ENCODE measurements at places on chromosomes 1 and 21.

GRCh38 chr1:226255380-226255779 is 31.9 kb downstream of the MIXL1 start:
- no peak for ATAC-seq

DNA sequence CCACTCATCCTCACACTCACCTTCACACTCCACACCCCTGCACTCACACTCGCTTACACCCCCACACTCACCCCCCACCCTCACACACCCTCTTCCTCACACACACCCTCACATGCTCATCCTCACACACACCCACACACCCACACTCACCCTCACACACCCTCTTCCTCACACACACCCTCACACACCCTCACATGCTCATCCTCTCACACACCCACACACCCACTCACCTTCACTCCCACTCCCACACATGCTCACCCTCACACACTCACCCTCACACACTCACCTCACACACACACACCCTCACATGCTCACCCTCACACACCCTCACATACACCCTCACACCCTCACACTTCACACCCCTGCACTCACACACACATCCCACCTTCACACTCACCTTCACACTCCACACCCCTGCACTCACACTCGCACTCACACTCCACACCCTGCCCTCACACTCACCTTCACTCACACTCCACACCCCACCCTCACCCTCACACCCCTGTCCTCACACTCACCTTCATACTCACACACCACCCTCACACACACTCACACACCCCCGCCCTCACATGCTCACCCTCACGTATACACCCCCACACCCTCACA is 42.6 kb upstream of the EDN2 start:
- ATAC-seq, result no peak

GRCh38 chr1:92168657-92169056 is 49.1 kb upstream of the C1orf146 start:
- peak; percentile 100 for ATAC-seq

DNA sequence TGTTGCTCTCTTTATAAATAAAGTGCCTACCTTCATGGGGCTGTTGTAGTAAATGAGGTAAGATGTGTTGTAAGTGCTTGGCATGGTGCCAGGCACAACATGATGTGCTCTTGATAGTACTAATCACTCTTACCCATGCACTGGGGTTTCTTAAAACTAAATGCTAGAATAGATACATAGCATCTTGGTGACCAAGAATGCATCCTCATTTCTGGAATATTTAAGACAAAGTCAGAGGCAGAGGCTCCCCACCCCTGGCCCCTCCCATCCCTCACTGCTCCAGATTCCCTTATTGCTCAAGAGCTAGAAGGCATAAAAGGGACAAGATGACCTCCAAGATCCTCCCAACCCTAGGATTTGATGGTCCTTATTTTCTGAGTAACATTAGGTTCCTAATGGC is 61.3 kb downstream of the GLUL start:
- ATAC-seq, result no peak

GRCh38 chr1:83090195-83090594 is 908.7 kb downstream of the TTLL7 start:
- ATAC-seq, result no peak

DNA sequence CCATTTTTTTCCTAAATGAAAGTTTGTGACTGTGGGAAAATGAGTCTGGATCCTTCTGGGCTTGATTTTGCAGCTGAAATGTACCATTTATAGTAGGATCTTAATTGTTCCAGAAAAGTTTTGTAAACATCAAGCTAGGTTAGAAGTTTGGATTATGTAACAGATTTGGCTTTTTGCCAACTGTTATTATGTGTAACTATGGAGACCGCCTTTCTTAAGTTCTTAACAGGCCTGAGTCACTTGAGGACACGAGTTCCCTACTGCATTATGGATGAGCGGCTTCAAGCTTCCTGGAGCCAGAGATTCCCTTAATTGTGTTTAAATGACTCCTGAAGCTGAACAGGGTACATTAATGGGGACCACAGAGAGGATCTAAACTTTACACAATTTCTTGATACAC is 22.2 kb downstream of the SLC25A33 start:
- peak; percentile 70 for ATAC-seq

GRCh38 chr1:227949954-227950734 is 2.4 kb upstream of the WNT9A start:
- no peak for ATAC-seq

DNA sequence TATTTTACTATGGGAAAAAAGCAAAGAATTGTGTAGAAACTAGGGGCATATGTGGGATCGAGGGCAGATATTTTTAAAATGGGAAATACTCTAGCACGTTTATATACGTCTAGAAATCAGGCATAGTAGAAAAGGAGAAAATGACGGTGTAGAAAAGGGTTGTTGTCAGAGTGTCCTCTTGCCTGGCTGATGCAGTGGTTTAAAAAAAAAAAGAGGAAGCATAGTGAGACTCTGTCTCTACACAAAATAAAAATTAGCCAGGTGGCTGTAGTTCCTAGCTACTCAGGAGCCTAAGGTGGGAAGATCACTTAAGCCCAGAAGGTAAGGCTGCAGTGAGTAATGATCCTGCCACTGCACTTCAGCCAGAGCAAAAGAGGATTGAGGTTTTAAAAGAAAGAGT is 64.7 kb upstream of the LRRC7 start:
- no peak for ATAC-seq

DNA sequence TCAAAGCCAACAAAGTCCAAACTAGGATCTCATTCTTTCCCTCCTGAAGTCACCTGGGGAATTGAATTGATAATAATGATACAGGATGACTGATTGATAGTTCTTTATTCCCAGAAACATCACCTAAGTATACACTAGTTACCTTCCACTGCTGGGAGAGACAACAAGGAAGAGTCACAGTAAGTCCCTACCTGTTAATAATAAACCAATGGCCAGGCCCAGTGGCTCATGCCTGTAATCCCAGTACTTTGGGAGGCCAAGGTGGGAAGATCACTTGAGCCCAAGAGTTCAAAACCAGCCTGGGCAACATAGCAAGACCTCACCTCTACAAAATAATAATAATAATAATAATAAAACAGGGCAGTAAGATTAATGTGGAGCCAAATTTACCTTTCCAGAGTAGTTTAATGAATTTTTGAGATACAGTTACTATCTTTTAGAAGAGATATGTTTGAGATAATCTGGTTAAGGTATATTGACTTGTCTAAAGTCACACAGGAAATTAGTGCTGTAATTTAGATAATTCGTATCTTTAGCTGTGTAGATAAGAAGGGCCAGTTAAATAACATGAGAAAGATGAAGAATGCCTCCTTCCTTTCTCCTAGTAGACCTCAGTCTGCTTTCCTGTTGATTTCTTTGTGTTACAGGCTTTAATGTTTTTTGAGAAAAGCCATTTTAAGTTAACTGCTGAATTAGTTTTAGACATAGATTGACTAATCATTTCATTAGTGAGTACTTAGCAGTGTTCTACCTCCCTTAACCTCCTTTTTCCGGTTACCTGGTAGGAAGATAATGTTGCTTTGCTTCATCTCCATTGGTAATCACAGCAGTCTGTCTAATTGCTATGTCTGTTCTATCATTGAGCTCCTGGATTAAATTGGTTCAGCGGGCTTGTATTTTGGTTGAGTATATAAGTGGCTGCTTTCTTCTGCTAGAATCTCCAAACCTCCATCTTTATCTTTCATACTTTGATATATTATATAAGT is 22.0 kb downstream of the SMAP2 start:
- ATAC-seq, result no peak

GRCh38 chr1:189349607-189350006 is 1128.1 kb downstream of the BRINP3 start:
- ATAC-seq, result no peak

DNA sequence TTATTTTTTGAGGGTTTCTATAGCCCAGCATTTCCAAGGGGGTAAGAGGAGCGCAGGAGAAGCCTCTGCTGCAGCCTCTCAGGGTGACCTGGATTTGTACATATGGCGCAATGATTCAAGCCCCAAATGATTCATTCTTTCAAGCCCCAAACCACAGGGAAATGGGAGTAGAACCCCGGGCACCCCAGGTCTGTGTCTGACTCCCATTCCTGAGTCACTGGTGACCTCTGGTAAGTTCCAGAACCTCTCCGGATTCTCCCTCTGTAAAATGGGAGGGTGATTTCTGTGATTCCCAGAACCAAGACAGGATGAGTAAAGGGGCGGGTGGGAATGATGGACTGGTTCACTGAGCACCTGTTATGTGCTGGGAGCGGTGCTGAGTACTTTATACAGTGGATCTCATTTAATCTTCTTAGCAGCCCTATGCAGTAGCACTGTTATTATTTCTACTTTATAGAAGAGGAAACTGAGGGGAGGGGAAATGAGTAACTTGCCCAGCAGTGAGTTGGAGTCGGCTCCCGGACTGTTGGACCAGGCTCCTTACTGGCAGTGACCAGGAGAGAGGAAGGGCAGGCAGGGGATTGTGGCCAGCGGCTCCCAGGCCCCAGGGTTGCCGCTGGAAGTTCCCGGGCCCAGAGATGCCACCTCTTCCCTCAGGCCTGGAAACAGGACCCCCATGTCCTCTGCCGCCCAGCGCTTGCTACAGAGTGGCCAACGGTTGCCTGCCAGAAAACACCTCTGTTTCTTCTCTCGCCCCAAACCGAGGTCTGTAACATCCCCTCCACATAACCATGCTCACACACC is 20.3 kb upstream of the SLC26A9 start:
- no peak for ATAC-seq

DNA sequence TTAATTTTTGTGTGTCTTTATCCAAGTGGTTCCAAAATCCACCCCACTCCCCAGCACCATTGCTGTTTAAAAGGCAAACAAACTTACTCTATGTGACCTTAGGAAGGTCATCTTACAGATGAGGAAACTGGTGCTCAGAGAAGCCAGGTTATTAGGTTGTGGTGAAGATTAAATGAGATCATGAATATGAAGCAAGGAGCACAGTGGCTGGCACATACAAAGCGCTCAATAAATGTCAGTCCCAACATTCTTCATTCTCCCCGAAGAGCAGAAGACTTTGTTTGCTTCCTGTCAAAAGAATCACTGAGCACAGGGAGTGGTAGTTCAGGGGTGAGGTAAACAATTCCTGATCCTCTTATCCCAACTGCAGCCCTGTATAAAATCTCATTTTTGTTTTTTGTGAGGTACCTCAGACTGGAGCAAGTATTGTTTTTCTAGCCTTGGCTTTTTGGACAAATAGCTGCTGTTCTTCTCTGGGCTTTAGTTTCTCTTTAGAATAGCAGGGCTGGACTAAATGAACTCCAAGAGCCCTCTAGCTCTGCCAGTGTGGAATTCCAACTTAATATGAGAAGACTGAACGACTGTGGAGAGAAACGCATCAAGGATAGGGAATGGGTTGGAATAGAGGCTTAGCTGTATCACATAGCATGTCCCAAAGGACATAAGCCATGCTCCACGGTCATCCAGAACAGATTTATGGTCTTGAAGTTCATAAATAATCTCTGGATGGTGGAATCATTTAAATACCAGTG is 455.3 kb upstream of the USP24 start:
- no peak for ATAC-seq

GRCh38 chr1:165851034-165851658 is 23.7 kb downstream of the UCK2 start:
- peak; percentile 39 for ATAC-seq

- no peak for ATAC-seq
These were observed 486.7 kb downstream of the SMYD3 start for GRCh38 chr1:246020211-246020954.

DNA sequence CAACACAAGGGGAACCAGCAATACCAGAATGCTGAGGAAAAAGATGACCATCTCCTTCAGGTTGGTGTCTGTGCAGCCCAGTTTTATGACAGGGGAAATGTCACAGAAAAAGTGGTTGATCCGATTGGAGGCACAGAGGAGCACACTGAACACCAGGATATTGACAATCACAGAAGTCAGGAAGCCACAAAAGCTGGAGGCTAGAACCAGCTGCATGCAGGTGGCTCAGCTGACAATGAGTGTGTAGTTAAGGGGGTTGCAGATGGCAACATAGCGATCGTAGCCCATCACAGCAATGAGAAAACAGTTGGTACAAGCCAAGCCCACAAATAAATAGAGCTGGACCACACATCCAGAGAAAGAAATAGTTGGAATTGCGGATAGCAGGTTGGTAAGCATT is 16.3 kb upstream of the OR10K1 start:
- ATAC-seq, result no peak

- peak; percentile 31 for ATAC-seq
These were observed 801 bp downstream of the TRAF5 start for GRCh38 chr1:211327346-211327921.
